HuH-7.5 (cell line): ENCODE measurements at places on chromosomes 11 and 22.

- no peak for DNase-seq
Measured at GRCh38 chr11:120236169-120237107, 3.5 kb upstream of the POU2F3 start.

DNA sequence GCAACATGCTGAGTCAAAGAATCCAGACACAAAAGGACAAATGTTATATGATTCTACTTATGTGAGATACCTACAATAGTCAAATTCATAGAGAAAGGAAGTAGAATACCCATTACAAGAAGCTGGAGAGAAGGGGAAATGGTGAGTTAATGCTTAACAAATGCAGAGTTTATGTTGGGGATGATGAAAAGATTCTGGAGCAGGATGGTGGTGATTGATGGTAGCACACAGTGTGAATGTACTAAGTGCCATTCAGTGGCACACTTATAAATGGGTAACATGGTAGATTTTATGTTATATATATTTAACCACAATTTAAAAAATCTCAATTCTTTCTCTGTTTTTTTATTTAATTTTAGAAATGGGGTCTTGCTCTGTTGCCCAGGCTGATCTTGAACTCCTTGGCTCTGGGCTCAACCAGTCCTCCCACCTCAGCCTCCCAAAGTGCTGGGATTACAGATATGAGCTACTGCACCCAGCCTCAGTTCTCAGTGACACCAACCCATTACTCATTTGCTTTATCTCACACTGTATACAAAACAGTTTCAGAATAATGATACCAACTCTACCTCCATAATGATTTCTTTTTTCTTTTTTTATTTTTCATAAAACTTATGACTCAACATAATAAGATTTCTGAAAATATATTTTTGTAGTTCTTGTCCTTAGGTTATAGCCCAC is 9.6 kb upstream of the RELA start:
- DNase-seq, result no peak

GRCh38 chr11:60924906-60925853 is 920 bp downstream of the TMEM132A start:
- DNase-seq, result peak; percentile 92

GRCh38 chr11:68313574-68314202 is 1.3 kb downstream of the LRP5 start:
- DNase-seq, result peak; percentile 81

GRCh38 chr11:36240173-36240572 is 49.1 kb downstream of the COMMD9 start:
- DNase-seq, result no peak

DNA sequence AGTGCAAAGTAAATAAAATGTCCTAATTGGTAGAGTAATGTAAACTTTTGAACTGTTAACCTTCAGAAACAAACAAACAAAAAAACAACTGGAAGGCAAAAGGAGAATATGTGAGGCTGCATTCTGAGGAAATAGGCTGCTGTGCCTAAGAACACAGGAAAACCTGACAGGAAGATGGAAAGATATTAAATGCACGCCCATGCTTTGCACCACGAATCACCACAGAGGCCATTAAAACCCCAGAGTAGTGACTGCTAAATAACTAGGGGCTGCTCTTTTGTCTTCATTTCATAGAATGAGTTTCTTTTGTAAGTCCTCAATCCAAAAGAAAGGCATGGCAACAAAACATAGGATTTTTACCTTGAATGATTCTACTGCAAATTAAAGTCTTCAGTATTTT is 436.0 kb downstream of the RAB38 start:
- DNase-seq, result no peak

- DNase-seq, result peak; percentile 51
Measured at GRCh38 chr22:38694049-38694448, 6.7 kb downstream of the JOSD1 start.

GRCh38 chr11:1834062-1834610 is 654 bp upstream of the SYT8 start:
- DNase-seq, result no peak

DNA sequence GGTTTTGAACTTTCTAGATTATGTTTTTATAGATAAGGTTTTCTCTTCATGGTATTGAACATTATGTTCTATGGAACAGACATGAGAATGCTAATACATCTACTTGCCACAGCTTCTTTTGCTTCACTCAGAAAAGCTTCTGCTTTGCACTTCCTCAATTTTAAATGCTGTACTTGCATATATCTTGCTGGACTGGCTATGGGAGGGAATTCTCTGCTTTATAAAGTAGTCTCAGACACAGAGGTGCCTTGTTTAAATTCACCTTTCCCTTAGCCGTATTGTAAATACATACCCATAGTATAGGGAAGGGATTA is 173.9 kb downstream of the DDX10 start:
- no peak for DNase-seq

- no peak for DNase-seq
Measured at GRCh38 chr11:85779956-85780640, 30.8 kb downstream of the SYTL2 start.

DNA sequence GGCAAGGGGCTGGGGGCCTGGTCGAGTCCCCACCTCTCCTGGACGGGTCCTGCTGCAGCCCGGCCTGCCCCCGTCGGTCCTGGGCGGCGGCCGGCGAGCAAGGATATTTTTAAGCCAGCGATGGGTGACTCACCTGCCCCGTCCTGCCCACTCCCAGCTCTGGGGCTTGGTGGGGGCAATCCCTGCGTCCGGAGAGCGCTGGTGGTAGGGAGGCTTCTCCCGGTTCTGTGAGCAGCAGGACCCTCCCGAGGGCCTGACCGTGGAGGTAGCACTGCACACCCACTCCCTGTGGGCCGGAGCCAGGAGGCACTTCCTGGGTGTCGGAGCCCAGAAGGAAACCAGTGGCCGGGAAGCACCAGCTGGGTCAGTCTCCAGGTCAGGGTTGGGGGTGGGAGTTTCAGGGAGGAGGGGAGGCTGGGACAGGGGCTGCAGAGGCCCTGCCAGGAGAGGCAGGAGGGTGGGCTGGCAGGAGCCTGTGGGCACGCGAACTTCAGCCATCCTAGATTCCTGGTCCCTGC is 467 bp downstream of the EPS8L2 start:
- DNase-seq, result no peak

- no peak for DNase-seq
Measured at GRCh38 chr22:19526702-19527111, 2.5 kb upstream of the CLDN5 start.

DNA sequence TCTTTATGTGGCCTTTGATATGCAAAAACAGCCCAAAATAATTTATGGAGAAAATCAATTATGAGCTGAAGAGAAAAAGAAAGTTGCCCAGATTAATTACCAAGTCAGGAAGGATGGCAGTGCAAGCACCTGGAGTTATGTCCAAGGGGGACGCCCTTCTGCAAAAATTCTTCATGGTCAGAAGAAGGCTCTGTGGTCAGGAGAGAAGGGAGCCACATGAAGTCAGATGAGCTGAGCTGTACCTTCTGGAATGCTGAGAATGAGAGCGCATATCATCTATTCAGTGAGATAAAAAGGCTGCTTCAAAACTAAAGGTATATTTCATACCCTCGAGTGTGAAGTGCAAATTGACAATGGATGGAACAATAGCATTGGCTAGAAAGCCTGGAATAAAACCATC is 607.4 kb downstream of the NTM start:
- DNase-seq, result no peak

GRCh38 chr11:134489728-134490127 is 77.7 kb upstream of the B3GAT1 start:
- no peak for DNase-seq

DNA sequence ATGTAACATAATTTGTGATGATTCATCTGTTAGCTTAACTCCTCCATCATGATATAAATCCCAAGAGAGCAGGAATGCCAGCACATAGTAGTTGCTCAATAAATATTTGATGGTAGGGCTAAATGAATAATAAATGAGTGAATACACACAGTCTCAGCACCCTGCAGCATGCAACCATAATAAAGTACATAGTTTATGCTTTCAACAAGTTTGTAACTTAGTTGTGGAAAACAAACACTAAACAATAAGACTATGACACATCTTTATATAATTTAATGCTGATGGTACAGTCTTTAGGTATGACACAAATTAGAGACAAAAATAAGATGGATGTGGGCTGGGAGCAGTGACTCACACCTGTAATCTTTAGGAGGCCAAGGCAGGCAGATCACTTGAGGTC is 3.8 kb downstream of the ALKBH8 start:
- DNase-seq, result no peak

DNA sequence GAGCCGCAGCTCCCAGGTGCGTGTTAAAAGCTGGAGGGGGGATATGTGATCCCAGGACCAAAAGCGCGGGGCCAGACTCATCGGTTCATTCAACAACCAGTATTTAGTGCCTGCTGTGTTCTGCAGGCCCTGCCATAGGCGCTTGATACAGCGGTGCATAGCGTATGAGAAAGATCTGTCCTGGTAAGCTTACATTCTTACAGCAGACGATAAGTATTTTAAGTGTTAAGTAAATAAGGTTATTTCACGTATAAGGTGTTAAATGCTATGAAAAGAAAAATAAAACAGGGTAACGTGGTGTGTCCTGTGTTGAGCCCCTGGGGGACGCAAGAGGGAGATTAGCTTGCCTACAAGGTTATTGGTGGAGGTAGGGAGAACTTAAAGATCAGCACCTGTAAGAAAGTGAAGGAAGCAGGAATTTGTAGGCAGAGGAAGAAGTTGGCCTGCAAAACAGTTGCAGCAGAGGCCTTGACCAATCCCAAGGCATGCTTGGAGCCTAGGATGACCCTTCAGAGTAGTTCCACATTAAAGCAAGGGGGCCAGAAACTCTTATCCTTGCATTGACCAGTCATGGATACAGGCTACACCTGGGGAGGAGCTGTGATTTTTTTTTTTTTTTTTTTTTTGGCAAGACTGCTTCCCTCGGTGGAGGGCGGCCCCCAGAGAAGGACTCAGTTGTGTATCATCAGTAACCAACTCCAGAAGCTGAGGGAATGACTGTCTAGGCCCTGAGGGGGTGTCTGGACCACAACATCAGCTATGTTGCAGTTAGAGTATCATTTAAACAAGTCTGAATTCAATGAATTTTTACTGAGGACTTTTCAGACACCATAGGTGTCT is 487 bp upstream of the LIPT2 start:
- DNase-seq, result no peak

GRCh38 chr11:23846902-23847422 is 649.9 kb upstream of the LUZP2 start:
- DNase-seq, result no peak

- no peak for DNase-seq
Measured at GRCh38 chr11:61120706-61121191, 18.5 kb downstream of the CD5 start.

- no peak for DNase-seq
Measured at GRCh38 chr11:42657169-42657568, 654.6 kb upstream of the API5 start.

DNA sequence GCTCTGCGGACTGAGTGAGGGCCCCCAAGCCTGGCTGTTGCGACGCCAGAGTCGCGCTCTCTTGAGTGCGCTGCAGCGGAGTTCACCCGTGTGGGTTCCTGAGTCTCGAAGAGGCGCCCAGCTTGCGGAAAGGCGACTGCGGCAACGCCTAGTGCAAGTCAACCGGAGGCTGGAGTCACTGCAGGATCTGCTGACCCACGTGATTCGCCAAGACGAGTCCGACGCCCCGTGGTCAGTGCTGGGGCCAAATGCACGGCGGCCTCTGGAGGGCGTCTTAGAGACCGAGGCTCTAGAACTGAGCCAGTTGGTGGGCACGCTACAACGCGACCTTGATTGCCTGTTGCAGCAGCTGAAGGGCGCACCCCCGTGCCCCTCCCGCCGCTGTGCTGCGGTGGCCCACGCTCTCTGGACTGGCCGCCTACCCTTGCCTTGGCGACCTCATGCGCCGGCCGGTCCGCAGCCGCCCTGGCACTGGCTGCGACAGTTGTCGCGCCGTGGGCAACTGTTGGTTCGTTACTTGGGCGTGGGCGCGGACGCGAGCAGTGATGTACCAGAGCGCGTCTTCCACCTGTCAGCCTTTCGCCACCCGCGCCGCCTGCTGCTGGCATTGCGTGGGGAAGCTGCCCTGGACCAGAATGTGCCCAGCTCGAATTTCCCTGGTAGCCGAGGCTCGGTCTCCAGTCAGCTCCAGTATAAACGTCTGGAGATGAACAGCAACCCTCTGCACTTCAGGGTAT is 32.6 kb downstream of the RRP8 start:
- DNase-seq, result no peak

- DNase-seq, result no peak
Measured at GRCh38 chr22:41564563-41564962, 3.8 kb downstream of the CSDC2 start.

- no peak for DNase-seq
Measured at GRCh38 chr11:68998390-68998911, 14.6 kb downstream of the MRGPRF start.

- no peak for DNase-seq
Measured at GRCh38 chr11:1047595-1048156, 11.2 kb upstream of the MUC6 start.

DNA sequence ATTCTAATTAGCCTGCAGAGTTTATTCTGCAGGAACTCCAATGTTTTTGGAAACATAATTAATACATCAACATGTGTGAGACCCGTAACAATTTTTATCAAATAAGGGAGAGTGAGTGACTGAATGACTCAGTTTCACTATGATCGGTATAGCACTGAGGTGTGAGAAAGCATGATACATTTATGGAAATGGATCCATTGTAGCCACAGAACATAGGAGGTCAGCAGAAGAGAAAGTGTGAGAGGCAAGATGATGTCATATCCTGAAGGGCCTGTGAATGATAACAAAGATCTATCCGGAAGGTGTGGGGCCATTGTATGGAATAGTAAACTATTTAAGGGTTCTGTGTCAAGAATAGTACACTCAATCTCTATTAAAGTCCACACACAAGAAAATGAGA is 1406.1 kb upstream of the TENM4 start:
- no peak for DNase-seq

GRCh38 chr11:116973270-116973669 is 125.0 kb downstream of the SIK3 start:
- DNase-seq, result no peak

DNA sequence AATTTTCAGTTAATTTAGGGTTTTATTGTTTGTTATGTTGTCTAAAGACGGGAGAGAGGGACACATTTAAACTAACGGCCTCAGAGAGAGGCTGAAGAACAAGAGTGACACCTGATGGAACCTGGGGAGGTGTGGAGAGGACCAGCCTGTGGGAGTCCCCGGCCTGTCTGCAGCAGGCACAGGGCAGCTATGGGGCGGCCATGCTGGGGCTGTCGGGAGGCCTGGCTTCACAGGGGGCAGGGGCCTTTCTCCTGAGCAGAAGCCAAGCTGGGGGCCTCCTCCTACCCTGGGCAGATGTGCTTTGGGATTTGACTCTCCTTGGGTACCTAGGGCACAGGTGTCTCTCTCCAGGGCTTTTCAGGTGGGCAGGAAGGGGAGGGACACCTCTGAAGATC is 21.9 kb downstream of the RELT start:
- no peak for DNase-seq
